ENCODE measurements at places on chromosomes 4 and X.

- no peak for DNase-seq
Observed at GRCh38 chrX:355329-356050, 31.2 kb downstream of the PPP2R3B start.

DNA sequence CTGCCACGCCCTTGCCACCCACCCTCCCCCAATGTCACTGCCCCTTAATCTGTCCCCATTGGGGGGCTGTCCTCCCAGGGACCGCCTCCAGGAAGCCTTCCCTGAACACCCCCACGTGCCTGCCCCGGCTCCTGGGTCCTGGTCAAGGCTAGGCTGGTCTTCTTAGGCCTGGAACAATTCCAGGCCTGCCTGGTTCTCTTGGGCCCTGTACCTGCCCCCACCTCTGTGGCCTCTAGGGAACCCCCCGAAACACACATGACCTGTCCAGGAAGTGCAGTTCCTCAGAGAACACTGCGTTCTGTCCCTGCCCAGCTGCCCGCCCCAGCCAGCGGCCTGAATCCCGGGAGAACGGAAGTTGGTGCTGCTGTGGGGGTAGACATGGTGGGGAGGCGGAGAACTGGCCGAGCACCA, 5.1 kb downstream of the MXD4 start:
- DNase-seq: peak; percentile 2

GRCh38 chr4:61521451-61521850, 321.3 kb downstream of the ADGRL3 start:
- no peak for DNase-seq

GRCh38 chrX:104564921-104565703, 887 bp upstream of the IL1RAPL2 start:
- no peak for DNase-seq

GRCh38 chrX:73850124-73851013, 287.4 kb downstream of the CHIC1 start:
- no peak for DNase-seq

GRCh38 chr4:48558819-48559218, 68.8 kb downstream of the ZAR1 start:
- DNase-seq: no peak

GRCh38 chr4:151676301-151676700, 84.5 kb downstream of the GATB start:
- DNase-seq: no peak

- no peak for DNase-seq
Observed at GRCh38 chr4:71355045-71355444, 16.2 kb downstream of the SLC4A4 start.

DNA sequence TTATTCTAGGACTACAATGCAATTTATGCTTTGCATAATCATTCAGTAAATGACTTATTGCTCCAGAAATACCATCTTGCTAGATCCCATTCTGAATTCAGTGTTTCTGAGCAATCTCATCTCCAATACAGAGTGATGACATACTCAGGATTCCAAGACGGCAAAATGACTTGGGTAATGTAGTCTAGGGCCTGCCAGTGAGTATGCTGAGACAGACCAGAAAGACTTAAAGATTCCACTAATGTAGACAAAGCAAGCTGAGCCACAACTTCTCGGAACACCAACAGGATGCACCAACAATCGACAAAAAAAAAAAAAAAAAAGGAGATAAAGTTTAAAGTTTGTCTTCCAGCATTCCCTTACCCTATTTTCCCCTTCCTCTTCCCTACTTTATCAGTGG, 919 bp upstream of the SEC24B start:
- DNase-seq: no peak

- no peak for DNase-seq
Observed at GRCh38 chr4:55398966-55399365, 3.2 kb downstream of the TMEM165 start.

GRCh38 chrX:154120567-154120966, 23.1 kb upstream of the MECP2 start:
- no peak for DNase-seq

DNA sequence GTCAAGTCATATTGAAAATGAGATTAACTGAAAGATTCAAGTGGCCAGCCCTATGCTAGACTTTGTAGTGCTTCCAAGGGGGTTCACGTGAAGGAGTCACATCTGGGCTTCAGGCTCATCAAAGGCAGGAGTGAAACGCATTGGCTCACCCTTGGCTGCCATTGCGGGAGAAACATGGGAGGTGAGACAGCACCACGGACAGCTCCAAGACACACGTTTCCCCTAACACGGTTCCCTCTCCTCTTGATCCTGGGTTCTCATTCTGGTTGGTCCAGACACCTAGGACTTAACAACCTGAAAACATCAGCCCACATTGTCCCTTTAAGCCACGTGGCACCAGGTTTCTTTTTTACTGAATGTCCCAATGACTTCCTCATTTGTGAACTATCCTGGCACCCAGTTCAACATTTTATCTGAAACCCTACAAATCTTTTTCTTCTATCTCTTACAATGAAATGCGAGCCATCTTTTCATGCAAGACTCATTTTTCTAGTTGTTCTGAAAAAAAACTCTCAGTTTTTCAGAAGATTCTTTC, 279.0 kb upstream of the VCX3A start:
- DNase-seq: no peak

DNA sequence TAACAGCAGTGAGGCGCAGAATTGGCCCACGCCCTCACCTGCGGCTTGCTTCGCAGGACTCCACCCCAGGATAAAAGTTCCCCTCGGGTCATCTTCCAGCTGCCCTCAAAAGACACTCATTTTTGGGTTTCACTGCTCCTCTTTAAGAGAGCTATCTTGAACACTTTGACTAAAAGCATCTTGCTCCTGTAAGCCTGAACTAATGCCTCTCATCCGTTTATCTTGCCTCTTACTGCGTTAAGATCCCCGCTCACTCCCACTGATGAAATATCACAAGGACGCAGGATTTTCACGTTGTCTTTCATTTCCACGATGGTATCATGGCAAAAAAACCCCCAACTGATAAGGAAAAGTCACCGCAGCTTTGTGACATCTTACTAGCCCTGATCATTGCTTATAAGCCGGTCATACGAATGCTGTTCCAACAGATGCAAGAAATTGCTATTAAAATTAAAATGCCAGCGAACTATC, 591 bp upstream of the ACSL4 start:
- no peak for DNase-seq

- DNase-seq: no peak
Observed at GRCh38 chr4:24923002-24923401, 10.2 kb upstream of the CCDC149 start.

- no peak for DNase-seq
Observed at GRCh38 chr4:76377911-76378310, 43.0 kb downstream of the CCDC158 start.

DNA sequence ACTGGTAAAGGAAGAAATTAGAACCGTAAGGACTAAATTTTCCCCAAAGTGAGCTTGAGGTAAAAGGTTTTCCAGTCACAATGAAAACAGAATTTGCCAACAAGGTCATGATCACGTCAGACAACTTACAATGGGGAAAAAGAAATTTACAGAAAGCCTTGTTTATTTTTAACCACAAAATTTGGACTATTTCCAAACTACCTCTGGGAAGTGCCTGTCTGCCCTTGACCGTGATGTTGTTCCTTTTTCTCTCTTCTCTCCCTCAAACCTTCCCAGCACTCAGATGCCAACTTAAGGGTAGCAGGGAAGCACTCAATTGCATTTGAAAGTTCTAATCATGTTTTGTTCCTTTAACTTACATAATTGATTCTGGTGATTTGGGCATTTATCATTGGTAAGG, 32.5 kb downstream of the MEPE start:
- no peak for DNase-seq

GRCh38 chr4:154564311-154564710, 1.5 kb downstream of the FGB start:
- DNase-seq: no peak

DNA sequence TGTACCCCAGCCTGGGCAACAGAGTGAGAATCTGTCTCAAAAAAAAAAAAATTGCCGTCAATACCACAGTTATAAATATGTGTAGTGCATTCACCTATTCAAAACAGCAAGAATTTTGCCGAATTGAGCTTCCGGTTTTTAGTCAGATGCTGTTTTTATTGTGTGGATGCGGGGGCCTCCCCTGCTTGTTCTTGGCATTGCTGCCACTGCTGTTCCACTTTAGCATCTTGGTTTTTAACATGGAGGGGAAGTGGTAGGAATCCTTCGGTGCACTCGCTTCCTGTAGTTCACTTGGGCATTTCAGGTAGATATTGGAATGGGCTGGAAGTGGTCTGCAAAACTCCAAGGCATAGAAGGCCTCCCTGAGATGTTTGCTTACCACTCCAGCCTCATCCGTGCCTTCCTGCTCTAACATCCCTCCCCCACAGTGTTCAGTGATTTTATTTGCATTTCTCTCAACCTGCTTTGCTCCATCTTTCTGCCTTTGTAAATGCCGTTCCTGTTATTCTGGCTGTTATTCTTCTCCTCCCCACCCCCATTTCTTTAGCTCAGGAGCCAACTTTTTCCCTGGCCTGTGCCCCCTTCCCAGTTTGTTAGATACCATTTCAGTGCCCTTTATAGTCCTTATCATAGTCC, 25.5 kb downstream of the MOB1B start:
- DNase-seq: no peak

GRCh38 chr4:7894677-7895181, 44.9 kb downstream of the AFAP1 start:
- no peak for DNase-seq

- DNase-seq: no peak
Observed at GRCh38 chr4:40254608-40255392, 58.0 kb downstream of the RHOH start.

- no peak for DNase-seq
Observed at GRCh38 chr4:123891881-123892280, 495.3 kb downstream of the SPRY1 start.

All from activated T-helper 1 cell treated with anti-CD3 and anti-CD28 coated beads, Interleukin-2, amount 50 U/mL, for 16 hours (primary cell).